MCF 10A (cell line): ENCODE measurements at places on chromosomes 7 and 10.

DNA sequence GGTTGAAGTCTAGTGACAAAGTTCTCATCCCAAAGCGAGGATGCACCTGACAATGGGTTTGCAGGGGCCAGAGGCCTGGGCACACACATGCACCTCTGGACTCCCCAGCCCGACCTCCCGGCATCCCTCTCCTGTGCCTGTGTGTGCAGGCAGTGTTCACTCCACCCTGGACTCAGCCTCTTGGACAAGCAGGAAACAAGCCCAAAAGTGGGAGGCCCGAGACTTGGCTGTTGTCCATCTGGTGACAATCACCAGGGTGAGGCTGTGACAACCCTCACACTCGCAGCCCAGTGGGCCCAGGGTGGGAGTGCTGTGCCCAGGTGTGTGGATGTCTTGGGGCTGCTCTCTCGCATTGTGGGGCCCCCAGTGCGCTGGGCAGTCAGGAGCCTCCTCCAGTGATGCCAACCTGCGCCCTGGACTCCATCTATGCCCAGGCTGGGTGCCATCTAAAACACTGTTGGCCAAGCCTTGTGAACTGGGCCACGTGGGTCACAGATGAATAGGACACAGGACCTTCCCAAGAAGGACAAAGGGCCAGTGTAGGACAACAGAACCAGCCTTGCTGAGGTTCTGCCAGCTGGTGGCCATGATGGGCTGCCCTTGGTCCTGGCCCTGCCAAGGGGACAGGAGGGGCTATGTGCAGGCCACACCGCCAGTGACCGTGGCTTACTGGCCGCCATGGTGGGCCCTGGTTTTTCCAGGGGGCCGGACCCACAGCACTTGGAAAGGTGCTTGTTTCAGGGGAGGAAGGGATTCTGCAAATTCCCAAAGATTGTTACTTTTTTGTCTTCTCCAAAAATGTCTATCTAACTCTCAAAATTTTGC is 144.3 kb downstream of the TCERG1L start:
- H3K4me1 ChIP-seq: no peaks in the 10 kb centered on the region
- DNase-seq: no peak
- no peaks in the 10 kb centered on the region for H3K36me3 ChIP-seq

GRCh38 chr10:17256627-17257026 is 28.6 kb downstream of the VIM start:
- DNase-seq: no peak
- peaks cover 6% of the 10 kb centered on the region for H3K4me1 ChIP-seq
- no peaks in the 10 kb centered on the region for H3K27me3 ChIP-seq
- H3K27ac ChIP-seq: no peak overlapping the region
- no peaks in the 10 kb centered on the region for H3K36me3 ChIP-seq

DNA sequence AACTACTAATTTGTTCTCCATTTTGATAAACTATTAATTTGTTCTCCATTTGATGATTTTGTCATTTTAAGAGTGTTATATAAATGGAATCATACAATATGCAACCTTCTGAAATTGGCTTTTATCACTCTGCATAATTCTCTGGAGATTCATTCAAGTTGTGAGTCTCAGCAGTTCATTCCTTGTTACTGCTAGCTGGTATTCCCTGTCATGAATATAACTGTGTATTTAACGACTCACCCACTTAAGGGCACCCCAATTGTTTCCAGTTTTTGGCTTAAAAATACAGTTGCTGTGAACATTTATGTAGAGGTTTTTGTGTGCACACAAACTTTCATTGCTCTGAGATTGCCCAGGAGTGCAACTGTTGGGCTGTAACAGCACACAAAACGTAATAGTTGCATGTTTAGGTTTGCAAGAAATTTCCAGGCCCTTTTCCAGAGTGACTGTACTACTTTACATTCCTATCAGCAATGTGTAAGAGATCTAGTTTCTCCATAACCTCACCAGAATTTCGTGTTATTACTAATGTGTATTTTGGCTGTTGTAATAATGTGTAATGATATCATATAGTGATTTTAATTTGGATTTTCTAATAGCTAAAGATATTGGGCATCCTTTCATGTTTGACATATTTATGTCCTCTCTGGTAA is 153.2 kb upstream of the ADCY1 start:
- no peak overlapping the region for H3K27ac ChIP-seq
- H3K4me1 ChIP-seq: no peaks in the 10 kb centered on the region
- H3K4me3 ChIP-seq: no peak overlapping the region
- no peak for DNase-seq
- peaks cover 26% of the 10 kb centered on the region for H3K27me3 ChIP-seq

- no peaks in the 10 kb centered on the region for H3K4me1 ChIP-seq
- no peak overlapping the region for H3K27ac ChIP-seq
- H3K36me3 ChIP-seq: peaks cover 11% of the 10 kb centered on the region
- no peaks in the 10 kb centered on the region for H3K27me3 ChIP-seq
Measured at GRCh38 chr7:28017372-28017771, 163.2 kb downstream of the JAZF1 start.

- H3K4me3 ChIP-seq: no peak overlapping the region
- peaks cover 19% of the 10 kb centered on the region for H3K4me1 ChIP-seq
- H3K27me3 ChIP-seq: no peaks in the 10 kb centered on the region
- no peaks in the 10 kb centered on the region for H3K36me3 ChIP-seq
- no peak overlapping the region for H3K27ac ChIP-seq
Measured at GRCh38 chr10:19704544-19704943, 111.7 kb upstream of the PLXDC2 start.

GRCh38 chr7:43768887-43769272 is 10.4 kb downstream of the BLVRA start:
- no peak overlapping the region for H3K4me3 ChIP-seq
- H3K4me1 ChIP-seq: peaks cover 13% of the 10 kb centered on the region
- H3K27me3 ChIP-seq: no peaks in the 10 kb centered on the region
- peaks cover 16% of the 10 kb centered on the region for H3K36me3 ChIP-seq

- H3K36me3 ChIP-seq: no peaks in the 10 kb centered on the region
- H3K27ac ChIP-seq: no peak overlapping the region
- H3K4me3 ChIP-seq: no peak overlapping the region
- no peaks in the 10 kb centered on the region for H3K4me1 ChIP-seq
- DNase-seq: no peak
Measured at GRCh38 chr7:137231167-137231566, 112.4 kb downstream of the PTN start.

DNA sequence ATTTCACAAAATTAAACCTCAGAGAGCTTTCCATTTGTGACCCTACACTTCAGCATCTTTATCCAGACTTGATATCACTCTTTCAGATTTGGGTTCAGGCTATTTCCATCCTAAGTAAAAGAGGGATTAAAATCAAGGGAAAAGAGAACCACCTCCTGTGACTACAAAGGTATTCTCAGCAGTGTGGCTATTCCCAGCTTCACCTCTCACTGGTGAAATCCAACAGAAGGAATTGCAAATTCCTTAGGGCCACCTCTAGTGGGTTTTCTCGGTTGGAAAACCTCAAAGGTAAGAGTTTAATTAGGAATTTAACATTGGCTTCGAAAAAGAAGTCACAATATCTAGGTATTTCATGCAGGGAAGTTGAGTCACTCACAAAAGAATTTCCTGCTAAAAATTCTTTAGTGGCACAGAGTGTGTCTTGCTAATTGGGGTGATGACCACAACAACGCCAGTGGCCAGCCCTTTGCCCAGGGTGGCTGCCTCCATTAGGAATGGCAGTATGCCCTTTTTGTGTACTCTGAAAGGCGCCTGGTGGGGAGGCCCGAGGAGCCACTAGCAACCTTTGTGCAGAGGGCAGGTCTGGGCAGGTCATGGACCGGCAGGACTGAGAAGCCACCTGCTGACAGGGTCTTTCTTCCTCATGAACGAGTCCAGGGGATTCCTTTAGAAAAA is 52.2 kb downstream of the SEM1 start:
- no peaks in the 10 kb centered on the region for H3K36me3 ChIP-seq
- no peaks in the 10 kb centered on the region for H3K27me3 ChIP-seq
- DNase-seq: no peak
- no peaks in the 10 kb centered on the region for H3K4me1 ChIP-seq
- no peak overlapping the region for H3K27ac ChIP-seq

DNA sequence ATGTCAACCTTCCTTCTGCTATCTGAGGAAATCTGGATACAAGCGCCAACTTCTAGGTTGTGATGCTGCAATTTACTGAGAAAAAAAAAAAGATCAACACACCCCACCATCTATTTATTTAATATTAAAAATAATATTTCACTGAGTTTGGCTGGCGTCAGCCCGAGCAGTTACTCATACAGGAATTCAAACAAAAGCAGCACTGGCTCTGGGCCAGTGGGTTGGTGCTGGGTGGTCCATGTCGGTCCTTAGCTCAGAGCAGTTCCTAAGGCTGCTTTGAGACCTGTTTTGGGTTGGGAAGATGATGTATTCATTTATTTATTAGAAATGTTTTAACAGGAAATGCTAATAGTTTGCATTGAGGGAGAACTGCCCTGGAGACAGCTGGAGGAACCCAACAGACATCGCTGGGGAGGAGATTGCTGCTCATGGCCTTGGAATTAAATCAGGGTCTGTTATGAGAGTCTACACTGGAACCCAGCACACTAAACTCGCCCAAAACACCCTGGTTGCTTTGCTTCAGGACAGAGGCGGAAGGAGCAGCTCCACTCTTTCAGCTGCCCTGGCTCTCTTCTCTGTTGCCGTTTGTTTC is 36.3 kb upstream of the GOT1 start:
- H3K4me3 ChIP-seq: no peak overlapping the region
- no peaks in the 10 kb centered on the region for H3K36me3 ChIP-seq
- no peak overlapping the region for H3K27ac ChIP-seq

DNA sequence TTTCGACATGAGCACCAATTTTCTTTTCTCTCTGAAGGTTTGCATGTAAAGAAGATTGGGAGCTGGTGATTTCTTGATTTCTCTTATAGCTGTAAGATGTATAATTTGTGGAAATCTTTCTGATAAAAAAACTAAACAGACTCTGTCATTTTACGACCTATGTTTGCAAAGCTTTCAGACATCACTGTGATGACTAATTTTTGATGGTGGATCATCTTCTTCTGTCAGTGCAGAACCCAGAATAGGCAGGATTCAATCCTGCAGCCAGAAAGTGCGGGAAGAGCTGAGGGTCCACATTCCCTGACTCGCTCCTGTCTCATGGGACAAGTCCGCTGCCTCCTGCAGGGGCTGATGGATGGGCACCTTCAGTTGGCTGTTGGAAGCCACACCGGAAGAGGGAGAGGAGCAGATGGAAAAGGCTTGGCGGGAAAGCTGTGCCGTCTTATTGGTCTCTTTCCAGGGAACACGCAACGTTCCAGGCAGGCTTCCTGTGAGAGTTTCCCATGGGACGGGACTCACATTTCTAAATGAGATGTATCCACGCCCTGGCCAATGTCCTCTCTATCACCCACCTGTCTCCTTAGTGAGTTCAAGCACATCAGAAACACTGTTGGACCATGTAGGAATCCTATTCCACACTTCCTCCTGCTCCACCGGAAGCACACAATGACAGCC is 186.9 kb downstream of the PRPF18 start:
- H3K4me3 ChIP-seq: no peak overlapping the region
- H3K36me3 ChIP-seq: no peaks in the 10 kb centered on the region
- peaks cover 26% of the 10 kb centered on the region for H3K4me1 ChIP-seq
- DNase-seq: no peak
- H3K27me3 ChIP-seq: no peaks in the 10 kb centered on the region

- no peak overlapping the region for H3K4me3 ChIP-seq
- H3K27ac ChIP-seq: peak overlapping the region; percentile 5
- no peaks in the 10 kb centered on the region for H3K27me3 ChIP-seq
Measured at GRCh38 chr7:149020483-149020882, 7.8 kb downstream of the PDIA4 start.
